ENCODE measurements at places on chromosomes 5 and 9. TPM values are rescaled to one million over a fixed set of nuclear protein-coding genes. Genes with fewer than 3 reads are reported as not detected.

Gene CATSPER3
- total RNA-seq, result 0.91 TPM

Gene IARS1
- total RNA-seq, result 403 TPM

Gene PTCD2
- total RNA-seq, result 20.3 TPM

Gene TEK
- total RNA-seq, result 0.91 TPM

Gene PCDHGC5
- 0.69 TPM for total RNA-seq

Gene FOXD4L5
- total RNA-seq, result 0.52 TPM

Gene LCN6
- total RNA-seq, result not detected

Gene TNFSF15
- 0.39 TPM for total RNA-seq

Gene RALGPS1
- total RNA-seq, result 2.4 TPM

Gene ADAMTSL1
- not detected for total RNA-seq

Gene CDH18
- not detected for total RNA-seq

DNA sequence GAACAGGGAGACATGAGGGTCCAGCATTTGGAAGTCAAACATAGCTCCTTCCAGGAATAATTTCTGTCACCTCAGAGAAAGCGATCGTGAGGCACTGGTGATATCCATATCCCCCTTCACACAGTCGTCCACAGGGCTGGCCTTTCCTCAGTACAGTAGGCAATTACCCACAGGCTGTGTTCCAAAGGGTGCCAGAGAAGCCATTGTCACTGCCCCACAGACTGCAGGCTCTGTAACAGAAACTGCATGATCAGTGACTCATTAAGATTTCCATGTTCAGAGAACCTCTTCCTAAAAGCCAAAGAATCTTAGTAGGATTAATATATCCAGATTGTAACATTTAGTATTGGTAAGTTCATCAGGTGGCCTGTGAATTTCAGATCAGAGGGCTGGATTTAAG, 127.6 kb downstream of the RPS23 start:
- DNase-seq, result no peak

- no peak for DNase-seq
Observed at GRCh38 chr5:178468196-178468685, 122.0 kb downstream of the COL23A1 start.

GRCh38 chr5:4306057-4306456, 710.4 kb downstream of the IRX1 start:
- peak; percentile 7 for DNase-seq

DNA sequence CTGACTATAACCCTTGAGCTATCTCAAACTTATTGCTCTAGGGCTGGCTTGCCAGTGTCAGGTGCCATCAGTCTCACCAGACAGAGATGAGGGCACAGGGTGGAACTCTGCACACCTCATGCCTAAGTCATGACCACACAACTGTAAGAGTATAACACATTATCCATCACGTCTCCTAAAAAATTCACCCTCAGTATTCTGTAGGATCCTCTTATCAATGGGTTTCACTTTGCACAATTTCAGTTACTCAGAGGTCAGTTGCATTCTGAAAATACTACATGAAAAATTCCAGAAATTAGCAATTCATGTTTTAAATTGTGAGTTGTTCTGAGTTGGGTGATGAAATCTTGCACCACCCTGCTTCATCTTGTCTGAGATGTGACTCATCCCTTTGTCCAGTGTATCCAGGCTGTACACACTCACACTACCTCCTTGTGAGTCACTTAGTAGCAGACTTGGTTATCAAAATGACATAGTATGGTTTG, 690.9 kb upstream of the CDH18 start:
- DNase-seq, result peak; percentile 95

GRCh38 chr9:133758228-133758627, 20.1 kb upstream of the SARDH start:
- DNase-seq, result no peak

DNA sequence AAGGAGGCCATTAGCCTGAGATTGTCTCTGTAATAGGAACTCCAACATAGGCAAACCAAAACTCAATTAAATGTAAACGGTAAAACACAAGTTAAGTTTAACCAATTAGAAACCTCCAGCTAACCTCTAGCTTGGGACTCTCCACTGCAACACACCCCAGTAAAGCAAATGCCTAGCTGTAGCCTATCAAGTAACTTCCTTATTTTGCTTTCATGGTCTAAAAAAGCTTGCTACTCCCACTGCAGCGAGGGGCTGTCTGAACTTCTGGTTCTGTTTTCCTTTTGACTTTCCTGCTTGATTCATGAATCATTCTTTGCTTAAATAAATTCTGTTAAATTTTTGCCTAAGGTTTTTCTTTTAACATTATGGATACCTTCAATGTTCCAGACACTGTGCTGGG, 24.4 kb upstream of the C5orf46 start:
- no peak for DNase-seq

DNA sequence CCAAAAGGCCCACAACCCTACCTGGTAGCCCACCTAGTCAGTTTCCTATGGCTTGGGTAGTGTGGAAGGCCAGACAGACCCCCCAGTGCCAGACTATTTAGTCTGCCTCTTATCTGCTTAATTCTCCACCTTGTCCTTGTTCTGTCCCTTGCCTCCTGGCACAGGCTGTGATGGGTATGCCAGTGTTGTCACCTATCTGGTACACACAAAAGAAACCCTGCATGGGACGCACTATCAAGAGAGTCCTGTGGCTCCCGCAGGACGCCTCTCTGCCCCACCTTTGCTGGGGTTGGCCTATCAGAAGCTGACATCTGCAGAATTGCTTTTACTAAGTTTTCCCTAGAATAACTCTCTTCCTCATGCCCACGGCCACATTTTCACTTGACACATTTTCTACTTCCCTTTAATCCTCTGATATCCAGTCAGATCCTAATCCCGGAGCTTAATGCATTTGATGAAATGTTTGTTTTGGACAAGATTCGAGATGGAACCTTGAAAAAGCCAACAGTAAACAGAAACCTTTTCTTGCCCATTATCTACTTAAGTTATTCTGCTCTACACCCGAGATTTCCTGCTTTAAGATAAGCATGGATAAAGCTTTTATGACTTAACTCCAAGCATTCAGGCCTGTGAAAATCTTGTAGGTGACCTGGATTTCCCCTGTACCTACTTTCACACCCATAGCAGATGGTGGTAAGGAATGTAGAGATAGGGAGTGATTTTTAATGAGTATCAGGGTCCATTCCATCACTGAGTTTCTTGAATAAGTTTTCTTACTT, 468.5 kb downstream of the ZNF608 start:
- DNase-seq, result no peak

GRCh38 chr5:67561151-67561932, 364.7 kb upstream of the CD180 start:
- DNase-seq, result no peak

DNA sequence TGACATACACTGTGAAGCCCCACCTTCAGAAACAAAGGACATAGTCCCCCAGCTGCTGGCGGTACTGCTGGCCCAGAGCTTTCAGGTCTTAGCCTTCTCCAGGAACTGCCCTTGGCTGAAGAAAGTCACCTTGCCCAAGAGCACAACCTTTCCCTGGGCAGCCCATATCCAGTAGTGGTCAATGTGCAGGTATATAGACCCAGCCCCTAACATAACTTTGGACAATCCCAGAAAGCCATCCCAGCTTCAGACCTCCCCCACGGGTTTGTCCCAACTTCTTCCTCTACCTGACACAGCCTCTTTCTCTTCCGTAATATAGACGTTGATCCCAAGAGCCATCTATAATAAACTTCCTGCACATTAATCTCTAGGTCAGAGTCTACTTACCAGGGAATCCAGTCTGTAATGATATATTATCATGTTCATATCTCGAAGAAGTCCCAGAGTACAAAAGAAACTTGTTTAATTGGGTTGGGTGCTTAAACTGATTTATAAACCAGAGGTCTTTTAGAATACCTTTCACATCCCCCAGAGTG, 157.4 kb downstream of the SNCAIP start:
- DNase-seq, result no peak

GRCh38 chr5:153831973-153832372, 206.7 kb downstream of the FAM114A2 start:
- DNase-seq, result peak; percentile 58

DNA sequence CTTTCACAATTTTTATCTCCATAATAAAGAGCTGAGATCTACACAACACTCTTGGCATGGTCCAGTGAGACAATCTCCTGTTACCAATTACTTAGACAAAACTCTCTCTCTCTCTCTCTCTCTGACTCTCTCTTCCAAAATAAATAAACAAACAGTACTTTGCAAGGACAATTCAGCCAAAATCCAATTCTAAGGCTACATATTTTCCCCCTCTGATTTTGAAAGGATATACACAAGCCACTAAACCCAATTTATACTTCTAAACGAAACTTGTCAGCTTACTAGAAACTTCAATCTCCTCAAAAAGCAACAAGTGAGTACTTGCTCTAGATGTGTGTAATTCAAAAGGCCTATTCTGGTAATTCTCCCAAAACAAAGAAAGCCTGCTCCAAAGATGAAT, 26.3 kb upstream of the TNPO1 start:
- peak; percentile 16 for DNase-seq

- no peak for DNase-seq
Observed at GRCh38 chr5:149600932-149601331, 19.6 kb downstream of the ARHGEF37 start.

- DNase-seq, result no peak
Observed at GRCh38 chr9:116160676-116161571, 7.3 kb downstream of the PAPPA start.
